ENCODE measurements at places on chromosomes 4 and X.

GRCh38 chrX:107743995-107744394 lies 31.6 kb downstream of the TSC22D3 start:
- DNase-seq, result no peak

DNA sequence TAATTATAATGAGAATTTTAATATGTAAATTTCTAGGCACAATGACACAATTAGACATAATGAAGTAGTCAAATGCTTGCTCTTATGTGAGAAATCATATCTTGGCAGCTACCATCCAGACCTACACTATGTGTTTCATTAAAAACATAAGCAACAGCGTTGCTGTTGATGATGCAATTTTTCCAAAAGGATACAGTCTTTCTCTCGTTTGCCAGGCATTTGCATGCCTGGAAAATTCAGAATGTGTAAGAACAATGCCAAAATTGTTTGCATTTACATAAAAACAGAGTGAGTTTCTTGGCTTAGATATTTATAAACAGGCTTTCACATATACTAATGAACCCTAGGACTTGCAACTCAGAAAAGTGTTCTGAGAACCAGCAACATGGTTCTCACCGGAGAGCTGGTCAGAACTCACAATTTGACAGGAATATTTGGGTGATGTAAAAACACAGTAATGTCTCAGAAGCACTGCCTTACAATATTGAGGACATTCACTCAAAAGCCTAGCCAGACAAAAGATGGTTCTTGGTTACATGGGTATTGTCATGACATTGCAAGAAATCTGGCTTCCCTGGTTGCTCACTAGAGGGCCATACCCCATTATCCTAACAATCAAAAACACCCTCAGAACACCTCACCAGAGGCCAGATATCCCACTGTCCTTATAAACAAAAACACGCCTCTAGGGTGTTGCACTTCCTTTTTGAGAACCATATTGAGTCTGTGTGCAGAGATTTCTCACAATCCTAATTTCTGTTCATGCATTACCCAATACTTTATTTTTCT lies 1029.0 kb upstream of the AGA start:
- DNase-seq, result no peak

- DNase-seq, result no peak
Measured at GRCh38 chrX:153870791-153871360, 15.1 kb downstream of the L1CAM start.

DNA sequence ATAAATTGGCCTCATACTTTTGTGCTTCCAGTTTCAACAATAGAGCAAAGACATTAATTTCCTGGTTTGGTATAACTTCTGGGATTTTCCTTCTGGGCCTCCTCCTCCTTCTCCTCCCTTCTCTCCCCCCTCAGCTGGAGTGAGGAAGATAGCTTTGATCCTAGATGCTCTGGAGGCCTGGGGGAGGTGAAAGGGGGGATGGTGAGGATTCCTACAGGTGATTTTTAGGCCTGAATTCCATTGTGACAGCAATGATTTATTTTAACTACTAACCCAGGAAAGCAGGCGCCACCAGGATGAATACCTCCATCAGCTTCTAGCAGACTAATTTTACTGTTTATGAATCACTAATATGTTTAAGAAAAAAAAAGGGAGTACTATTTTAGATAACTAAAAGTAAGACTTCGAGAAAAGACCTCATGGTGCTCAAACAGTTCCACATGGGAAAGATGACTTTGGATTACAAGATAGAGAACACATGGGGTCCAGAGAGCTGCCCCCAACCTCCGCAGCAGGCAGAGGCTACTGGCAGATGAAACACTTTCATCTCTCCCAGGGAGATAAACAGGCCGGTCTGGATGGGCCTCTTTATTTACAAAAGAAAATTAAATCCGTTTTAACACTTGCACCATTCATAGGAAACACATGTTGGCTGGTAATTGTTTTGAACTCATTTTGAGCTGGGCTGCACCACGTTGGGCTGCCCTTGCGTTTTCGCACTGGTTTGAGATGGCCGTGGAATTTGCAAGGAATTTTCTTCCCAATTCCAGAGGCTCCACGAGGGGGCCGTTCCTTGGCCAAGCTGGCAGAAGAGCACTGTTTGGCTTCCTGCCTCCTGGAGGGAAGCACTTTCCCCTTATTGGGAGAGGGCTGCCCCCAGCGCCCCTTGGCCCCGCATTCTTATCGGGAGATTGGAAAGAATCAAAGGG lies 125.1 kb upstream of the STX18 start:
- no peak for DNase-seq

DNA sequence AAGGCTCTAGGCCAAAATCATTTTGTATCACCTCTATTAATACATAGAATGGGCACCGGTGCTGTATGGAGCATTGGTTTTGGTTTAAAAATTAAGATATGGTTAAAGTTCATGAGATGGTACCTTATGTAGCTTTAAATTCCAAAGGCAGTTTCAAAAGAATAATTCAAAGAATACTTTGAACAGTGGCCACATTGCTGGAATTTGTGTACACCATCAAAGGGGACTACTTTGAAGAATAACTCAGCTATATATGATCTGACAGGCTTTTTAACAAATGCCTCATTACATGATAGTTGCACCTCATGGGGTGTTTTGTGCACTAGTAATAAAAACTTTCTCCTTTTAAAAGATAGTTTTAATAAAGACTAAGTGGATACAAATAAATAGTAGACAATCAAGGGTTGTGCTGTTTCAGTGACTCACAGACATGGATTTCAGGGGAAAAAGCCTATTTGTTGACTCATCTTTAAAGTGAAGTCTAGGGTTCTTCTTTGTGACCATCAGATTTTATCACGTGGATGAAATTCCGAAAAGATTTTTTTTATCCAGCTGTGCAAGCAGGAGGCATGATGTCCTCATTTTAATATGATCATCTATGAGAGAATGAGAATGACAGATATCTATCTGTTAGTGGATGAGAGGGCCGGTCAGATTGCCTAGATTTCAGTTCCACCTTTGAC lies 12.8 kb downstream of the MTM1 start:
- no peak for DNase-seq

DNA sequence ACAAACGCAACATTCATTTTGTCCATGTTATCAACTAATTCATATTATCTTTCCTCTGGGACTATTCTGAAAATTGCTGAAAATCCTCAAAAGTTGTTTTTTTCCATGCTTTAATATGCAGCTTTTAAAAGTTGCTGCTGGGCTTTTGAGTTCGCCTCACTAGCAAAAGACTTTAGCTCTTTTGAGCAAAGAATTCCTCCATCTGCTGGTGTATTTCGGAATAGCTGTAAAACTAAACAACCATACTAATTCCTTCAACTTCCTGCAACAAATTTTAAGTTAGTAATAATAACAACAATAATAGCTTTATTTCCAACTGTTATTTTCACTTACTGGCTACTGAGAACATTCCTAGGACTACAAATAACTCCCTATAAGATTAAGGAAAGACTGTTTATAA lies 124.5 kb upstream of the PLAC1 start:
- no peak for DNase-seq

GRCh38 chrX:13304052-13304451 lies 15.8 kb downstream of the ATXN3L start:
- no peak for DNase-seq

GRCh38 chr4:127036296-127036695 lies 596.5 kb upstream of the INTU start:
- DNase-seq, result no peak
